ENCODE measurements at places on chromosomes 7 and 10.
A peak's percentile ranks its signal among the peaks of the same experiment; 100 is the strongest.

- H3K27me3 ChIP-seq, result no peaks in the 10 kb centered on the region
- no peaks in the 10 kb centered on the region for H3K36me3 ChIP-seq
- H3K4me1 ChIP-seq, result no peaks in the 10 kb centered on the region
- H3K27ac ChIP-seq, result no peak overlapping the region
- H3K4me3 ChIP-seq, result no peak overlapping the region
Measured at GRCh38 chr10:86871563-86872183, 85.7 kb downstream of the MMRN2 start.

DNA sequence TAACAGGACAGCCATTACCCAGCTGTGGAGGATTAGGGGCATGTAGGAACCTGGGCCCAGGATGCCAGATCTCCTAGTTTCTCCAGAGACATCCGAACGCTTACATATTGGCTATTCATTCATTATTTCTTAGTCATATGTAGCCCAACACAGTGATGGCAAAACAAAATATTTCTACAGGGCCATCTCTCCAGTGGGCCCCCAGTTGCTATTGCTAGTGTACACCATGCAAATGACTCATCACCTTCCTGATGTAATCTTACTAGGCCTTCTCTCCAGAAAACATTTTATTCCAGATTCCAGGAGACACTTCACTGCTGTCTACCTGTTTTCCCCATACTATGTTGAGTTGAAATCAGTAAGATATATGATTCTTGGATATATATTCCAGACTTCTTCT, 201.7 kb downstream of the PLXDC2 start:
- H3K27me3 ChIP-seq, result no peaks in the 10 kb centered on the region
- no peak for DNase-seq
- no peak overlapping the region for H3K27ac ChIP-seq
- H3K36me3 ChIP-seq, result no peaks in the 10 kb centered on the region
- H3K4me1 ChIP-seq, result no peaks in the 10 kb centered on the region
- no peak overlapping the region for H3K4me3 ChIP-seq

DNA sequence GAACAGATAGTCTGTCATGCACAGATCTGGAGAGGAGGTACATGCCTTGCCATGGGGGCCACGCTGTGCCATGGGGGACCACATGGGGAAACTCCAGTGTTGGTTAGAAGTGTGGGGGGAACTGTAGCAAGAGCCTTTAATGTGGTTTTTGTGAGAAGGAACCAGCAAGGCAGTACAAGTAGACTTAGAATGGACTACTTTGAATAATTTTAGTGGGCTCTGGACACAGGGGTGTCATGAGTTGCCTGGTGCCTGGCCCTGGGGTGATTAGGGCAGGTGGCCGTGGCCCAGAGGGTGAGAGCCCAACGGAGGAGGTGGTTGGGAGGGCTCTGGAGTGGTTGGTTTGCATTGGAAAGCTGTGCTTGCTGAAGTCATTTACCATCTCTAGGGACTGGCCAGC, 77.2 kb downstream of the CXCL12 start:
- H3K4me1 ChIP-seq, result peaks cover 11% of the 10 kb centered on the region
- peaks cover 13% of the 10 kb centered on the region for H3K27me3 ChIP-seq
- H3K36me3 ChIP-seq, result no peaks in the 10 kb centered on the region
- no peak for DNase-seq
- H3K4me3 ChIP-seq, result no peak overlapping the region

DNA sequence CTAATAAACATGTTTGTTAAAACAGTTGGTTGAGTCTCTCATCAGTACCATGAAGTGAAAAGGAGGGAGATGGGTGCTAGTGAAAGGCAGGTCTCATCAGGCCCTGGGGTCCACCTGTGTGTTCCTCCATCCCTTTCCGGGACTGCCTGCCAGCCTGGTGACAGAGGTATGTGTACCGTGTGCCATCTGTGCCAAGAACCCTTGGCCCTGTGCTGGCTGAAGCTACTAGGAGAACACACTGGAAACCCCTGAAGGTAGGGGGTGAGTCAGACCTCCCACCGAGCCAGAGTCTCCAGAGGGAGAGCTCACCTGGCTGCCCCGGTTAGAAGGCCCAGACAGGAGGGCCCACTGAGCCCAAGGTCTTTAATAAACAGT, 2.3 kb downstream of the DDIT4 start:
- peak overlapping the region; percentile 96 for H3K27ac ChIP-seq
- H3K27me3 ChIP-seq, result no peaks in the 10 kb centered on the region
- peak overlapping the region; percentile 98 for H3K4me3 ChIP-seq
- DNase-seq, result peak; percentile 59
- peaks cover 31% of the 10 kb centered on the region for H3K36me3 ChIP-seq

DNA sequence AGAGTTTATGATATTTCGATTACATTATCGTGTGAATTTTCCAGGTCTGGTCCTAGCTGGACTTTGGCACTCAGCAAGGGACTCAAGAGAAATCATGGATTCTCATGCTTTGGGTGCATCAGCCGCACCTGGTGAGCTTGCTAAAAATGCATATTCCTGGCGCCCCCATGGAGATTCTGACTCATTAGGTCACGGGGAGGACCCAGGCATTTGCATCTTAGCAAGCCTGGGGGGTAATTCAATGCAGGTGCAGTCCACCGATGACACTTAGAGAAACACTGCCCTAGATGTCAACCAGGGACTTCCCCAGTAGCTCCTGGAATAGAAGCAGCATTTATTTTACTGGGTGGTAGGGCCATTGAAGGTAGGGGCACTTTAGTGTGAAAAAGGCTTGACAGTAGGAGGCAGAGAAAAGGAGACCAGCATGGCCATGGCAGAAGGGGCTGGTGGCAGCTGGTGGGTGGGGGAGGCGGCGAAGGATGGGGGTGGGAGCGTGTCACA, 29.9 kb upstream of the PDCD4 start:
- no peaks in the 10 kb centered on the region for H3K27me3 ChIP-seq
- peaks cover 52% of the 10 kb centered on the region for H3K4me1 ChIP-seq
- DNase-seq, result peak; percentile 62
- no peaks in the 10 kb centered on the region for H3K36me3 ChIP-seq
- peak overlapping the region; percentile 85 for H3K27ac ChIP-seq
- peak overlapping the region; percentile 50 for H3K4me3 ChIP-seq

- H3K4me3 ChIP-seq, result peak overlapping the region; percentile 68
- no peaks in the 10 kb centered on the region for H3K36me3 ChIP-seq
- H3K27me3 ChIP-seq, result peaks cover 93% of the 10 kb centered on the region
- no peak overlapping the region for H3K27ac ChIP-seq
Measured at GRCh38 chr10:100729862-100730724, 15.3 kb upstream of the PAX2 start.

DNA sequence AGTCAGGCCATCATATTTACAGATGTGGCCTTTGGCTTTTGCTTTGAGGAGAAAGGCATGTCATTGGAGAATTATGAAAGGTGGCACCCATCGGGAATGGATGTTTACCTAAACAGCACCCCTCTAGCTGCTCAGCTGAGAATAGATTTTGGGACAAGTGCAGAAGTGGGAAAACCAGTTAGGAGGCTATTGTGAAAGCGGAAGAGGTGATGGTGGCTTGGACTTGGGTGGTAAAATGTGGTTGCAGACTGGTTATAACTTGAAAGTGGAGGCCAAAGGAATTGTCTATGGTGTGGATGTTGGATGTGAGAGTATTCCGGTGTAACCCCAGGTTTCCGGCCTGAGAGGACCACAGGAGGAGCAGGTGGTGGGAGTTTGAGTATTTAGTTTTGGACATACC, 5.2 kb upstream of the SLC12A9 start:
- DNase-seq, result no peak
- H3K36me3 ChIP-seq, result no peaks in the 10 kb centered on the region
- no peak overlapping the region for H3K27ac ChIP-seq
- H3K4me3 ChIP-seq, result no peak overlapping the region
- peaks cover 6% of the 10 kb centered on the region for H3K4me1 ChIP-seq
- H3K27me3 ChIP-seq, result no peaks in the 10 kb centered on the region

DNA sequence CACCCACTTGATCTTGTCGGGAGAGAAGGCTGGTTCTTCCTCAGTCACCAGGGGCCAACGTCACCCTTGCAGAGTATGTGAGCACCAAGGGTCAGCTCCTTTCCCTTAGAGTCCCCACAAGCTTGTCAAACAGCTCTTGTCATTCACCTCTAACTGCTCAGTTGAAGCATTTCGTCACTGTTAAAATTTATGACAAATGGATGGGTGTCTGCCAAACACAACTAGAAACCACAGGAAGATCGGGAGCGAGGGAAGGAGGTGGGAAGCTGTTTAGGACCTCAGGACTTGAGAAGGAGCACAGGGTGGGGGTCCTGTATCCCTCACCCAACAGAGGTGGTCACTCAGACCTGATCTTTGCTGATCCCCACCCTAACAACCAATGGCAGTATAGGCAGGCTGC, 373.3 kb upstream of the IGFBP3 start:
- no peaks in the 10 kb centered on the region for H3K27me3 ChIP-seq
- H3K4me3 ChIP-seq, result no peak overlapping the region
- no peaks in the 10 kb centered on the region for H3K36me3 ChIP-seq
- H3K4me1 ChIP-seq, result no peaks in the 10 kb centered on the region
- no peak for DNase-seq

GRCh38 chr7:157689269-157690057, 352.7 kb downstream of the DNAJB6 start:
- DNase-seq, result no peak
- no peaks in the 10 kb centered on the region for H3K36me3 ChIP-seq
- no peak overlapping the region for H3K27ac ChIP-seq
- H3K27me3 ChIP-seq, result peaks cover 56% of the 10 kb centered on the region
- H3K4me3 ChIP-seq, result no peak overlapping the region
- H3K4me1 ChIP-seq, result peaks cover 21% of the 10 kb centered on the region

- no peaks in the 10 kb centered on the region for H3K36me3 ChIP-seq
- no peak overlapping the region for H3K27ac ChIP-seq
- no peaks in the 10 kb centered on the region for H3K4me1 ChIP-seq
- peaks cover 5% of the 10 kb centered on the region for H3K27me3 ChIP-seq
- no peak overlapping the region for H3K4me3 ChIP-seq
Measured at GRCh38 chr10:15588635-15589508, 130.8 kb downstream of the ITGA8 start.

DNA sequence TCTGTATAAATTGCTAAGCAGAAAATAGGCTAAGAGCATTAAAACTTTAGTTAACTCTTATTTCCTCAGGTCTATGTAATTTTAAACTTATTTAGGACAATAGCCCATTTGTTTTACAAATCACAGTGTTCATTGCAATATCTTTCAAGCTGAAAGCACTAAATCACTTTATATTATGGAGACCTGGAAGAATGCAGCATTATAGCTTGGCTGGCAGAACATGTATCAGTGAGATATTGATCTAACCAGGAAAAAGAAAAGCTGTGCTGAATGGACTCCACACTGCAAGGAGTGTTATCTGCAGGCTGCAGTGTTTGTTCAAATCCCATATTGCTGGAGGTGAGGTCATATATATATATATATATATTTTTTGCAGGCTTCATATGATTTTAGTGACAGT, 517.5 kb downstream of the NRG3 start:
- H3K4me1 ChIP-seq, result no peaks in the 10 kb centered on the region
- no peaks in the 10 kb centered on the region for H3K36me3 ChIP-seq
- no peaks in the 10 kb centered on the region for H3K27me3 ChIP-seq
- H3K27ac ChIP-seq, result no peak overlapping the region

- H3K36me3 ChIP-seq, result peaks cover 1% of the 10 kb centered on the region
- H3K4me3 ChIP-seq, result no peak overlapping the region
- H3K27ac ChIP-seq, result no peak overlapping the region
- peaks cover 89% of the 10 kb centered on the region for H3K4me1 ChIP-seq
- H3K27me3 ChIP-seq, result peaks cover 8% of the 10 kb centered on the region
Measured at GRCh38 chr10:110416776-110417711, 80.7 kb upstream of the DUSP5 start.

DNA sequence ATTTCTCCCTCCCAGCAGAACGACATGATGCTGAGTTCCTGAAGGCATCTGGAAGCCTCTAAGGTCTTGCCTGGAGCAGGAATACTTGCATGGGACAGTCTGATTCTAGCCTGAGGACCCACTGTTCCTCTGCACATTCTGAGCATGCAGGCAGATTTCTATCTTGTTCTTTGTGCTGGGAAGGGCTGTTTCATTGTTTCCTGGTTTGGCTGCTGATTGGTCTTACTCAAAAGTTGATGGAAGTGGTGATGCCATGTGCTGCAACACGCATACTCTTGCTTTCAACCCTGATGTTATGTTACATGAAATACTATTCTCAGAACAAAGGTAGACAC, 307.0 kb downstream of the GATA3 start:
- H3K36me3 ChIP-seq, result no peaks in the 10 kb centered on the region
- H3K27ac ChIP-seq, result no peak overlapping the region
- peaks cover 8% of the 10 kb centered on the region for H3K27me3 ChIP-seq
- peaks cover 54% of the 10 kb centered on the region for H3K4me1 ChIP-seq
- H3K4me3 ChIP-seq, result no peak overlapping the region

DNA sequence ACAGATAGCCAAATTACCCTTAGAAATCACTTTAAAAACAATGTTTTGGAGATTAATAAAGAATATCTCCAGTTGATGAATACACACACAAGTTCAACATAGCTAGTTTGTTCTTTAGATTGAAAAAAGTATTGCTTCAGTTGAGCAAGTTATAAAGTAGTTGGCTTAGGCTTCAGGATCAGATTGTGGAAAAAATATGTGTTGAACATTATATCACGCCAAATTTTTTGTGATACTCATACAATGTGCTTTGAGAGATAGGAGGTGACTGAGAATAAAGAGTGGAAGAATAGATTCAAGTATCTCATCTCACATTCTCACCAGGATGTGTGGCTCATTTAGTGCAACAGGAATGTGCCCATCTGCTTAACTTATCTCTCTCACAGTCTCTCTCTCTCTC, 553.3 kb downstream of the HTR7 start:
- no peaks in the 10 kb centered on the region for H3K4me1 ChIP-seq
- H3K4me3 ChIP-seq, result no peak overlapping the region
- H3K27ac ChIP-seq, result no peak overlapping the region
- DNase-seq, result no peak

DNA sequence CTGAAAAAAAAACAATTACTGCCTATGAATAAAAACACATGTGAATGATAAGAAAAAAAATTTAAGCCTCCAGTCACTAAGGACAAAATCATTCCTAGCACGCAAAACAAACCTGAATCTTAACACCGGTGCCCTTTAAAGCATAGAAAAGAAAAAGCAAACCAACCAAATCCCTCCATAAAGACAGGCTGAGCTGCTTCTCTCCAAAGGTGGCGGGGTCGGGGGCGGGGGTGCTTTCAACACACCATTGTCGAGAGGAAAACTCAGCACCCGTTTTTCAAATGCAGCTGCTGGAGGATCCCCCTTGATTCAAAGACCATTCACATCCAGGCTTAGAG, 1.4 kb downstream of the ST8SIA6 start:
- no peak for DNase-seq
- peaks cover 17% of the 10 kb centered on the region for H3K4me1 ChIP-seq
- H3K27me3 ChIP-seq, result peaks cover 54% of the 10 kb centered on the region
- no peak overlapping the region for H3K27ac ChIP-seq

DNA sequence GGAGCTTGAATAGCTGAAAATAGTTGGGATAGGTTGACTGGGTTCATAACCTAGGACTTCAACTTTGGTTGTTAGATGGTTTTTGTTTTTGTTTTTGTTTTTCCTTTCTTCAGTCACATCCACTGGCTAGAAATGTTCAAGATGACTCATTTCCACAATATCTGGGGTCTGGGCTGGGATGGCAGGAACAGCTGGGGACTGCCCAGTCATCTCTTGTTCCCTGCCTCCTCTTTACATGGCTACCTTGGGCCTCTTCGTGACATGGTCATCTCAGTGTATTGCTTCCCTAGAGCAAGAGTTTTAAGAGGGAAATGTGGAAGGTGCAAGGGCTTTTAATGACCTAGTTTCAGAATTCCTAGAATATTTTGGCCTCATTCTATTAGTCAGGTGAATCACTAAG, 915.8 kb downstream of the XPNPEP1 start:
- H3K36me3 ChIP-seq, result no peaks in the 10 kb centered on the region
- H3K4me3 ChIP-seq, result no peak overlapping the region

- no peaks in the 10 kb centered on the region for H3K27me3 ChIP-seq
- H3K27ac ChIP-seq, result no peak overlapping the region
- H3K36me3 ChIP-seq, result peaks cover 2% of the 10 kb centered on the region
- peaks cover 43% of the 10 kb centered on the region for H3K4me1 ChIP-seq
- H3K4me3 ChIP-seq, result no peak overlapping the region
Measured at GRCh38 chr7:151337346-151337745, 4.3 kb upstream of the NUB1 start.

GRCh38 chr7:80453699-80454340, 58.0 kb downstream of the GNAT3 start:
- no peak for DNase-seq
- H3K4me1 ChIP-seq, result no peaks in the 10 kb centered on the region
- H3K36me3 ChIP-seq, result no peaks in the 10 kb centered on the region
